Nucleus accumbens (tissue), 56 donors: ENCODE measurements at places on chromosomes 3 and 15.

GRCh38 chr3:133192363-133192945, 154.3 kb downstream of the TMEM108 start:
- no peak for DNase-seq

DNA sequence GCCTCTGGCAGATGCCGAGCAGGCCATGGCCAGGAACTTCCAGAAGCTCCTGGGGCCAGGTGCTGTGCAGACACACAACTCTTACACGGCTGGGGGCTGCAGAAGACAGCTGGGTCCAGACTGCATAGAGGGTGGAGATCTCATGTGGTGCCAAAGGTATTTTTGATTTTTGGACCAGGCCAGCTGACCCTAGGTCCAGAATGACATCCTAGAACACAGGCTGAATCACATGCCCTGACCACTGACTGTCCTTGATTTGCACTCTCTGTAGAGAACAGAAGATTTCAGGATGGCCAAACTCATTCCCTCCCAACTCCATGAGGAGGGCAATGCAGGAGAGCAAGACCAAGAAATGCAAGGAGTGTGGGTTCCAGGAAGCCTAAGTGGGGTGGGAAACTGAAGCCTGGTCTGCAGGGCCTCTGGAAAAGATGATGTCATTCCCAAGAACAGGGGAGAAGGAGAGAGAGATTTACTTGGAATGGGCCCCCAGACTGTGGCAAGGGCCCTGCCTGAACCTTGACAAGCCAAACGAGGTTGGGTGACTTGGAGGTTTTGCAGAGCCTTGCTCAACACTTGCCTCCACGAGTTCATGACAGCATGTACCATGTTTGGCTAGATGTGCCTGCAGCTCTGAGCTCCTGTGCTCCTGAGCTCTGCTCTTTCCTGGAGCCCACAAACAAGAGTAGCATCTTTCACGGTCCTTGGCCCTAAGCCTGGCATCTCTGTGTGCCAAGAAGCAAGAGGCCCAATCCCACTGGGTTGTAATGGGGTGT, 38.5 kb upstream of the CTSH start:
- DNase-seq = no peak

GRCh38 chr15:56244038-56244810, 545 bp upstream of the RFX7 start:
- peak; percentile 43 for DNase-seq

DNA sequence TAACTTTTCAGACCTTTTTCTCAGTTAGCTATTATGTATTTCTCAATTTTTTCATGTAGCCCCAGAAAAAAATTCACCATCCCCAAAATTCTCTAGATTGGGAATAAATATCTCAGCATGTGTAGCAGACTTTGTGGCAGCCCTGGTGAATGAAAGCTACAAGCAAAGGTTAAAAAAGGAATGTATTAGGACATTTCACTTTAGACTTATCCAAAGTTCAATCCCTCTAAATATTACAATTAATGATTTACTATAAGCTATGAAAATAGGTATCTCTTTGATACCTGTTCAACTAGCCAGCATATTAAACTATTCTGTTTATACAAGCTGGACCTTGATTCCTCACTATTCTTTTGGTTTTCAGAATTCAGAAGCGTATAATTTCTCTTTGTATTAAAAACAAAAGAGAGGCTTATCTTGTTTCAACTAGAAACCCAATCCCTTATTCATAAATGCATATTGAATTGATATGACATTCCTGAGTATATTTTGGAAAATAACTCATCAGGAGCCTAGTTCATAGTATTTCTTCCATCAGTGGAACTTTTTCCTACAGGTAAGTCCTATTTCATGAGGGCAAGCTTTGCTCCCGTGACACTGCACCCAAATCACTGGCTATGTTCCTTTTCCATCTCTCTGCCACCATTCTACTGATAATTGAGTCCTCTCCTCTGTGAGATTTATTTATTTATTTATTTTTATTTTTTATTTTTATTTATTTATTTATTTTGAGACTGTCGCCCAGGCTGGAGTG, 38.0 kb downstream of the WDR72 start:
- DNase-seq = no peak

DNA sequence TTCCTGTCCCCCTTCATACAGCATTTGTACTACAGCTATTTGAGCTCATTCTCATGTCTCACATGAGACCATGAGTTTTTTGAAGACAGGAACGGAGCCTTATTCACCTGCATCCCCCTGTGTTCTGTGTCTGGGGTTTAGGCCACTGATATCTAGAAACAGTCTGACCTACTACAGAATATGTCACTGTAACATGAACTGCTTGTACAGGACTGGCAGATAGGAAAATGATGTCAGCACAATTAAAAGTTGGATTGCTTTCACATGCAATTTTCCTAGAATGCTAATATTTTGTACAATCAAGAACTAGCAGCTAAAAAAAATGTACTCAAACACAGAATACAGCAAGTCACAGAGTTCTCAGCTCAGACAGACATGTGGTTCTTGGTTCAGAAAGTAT, 90.8 kb upstream of the FGF12 start:
- DNase-seq = no peak

DNA sequence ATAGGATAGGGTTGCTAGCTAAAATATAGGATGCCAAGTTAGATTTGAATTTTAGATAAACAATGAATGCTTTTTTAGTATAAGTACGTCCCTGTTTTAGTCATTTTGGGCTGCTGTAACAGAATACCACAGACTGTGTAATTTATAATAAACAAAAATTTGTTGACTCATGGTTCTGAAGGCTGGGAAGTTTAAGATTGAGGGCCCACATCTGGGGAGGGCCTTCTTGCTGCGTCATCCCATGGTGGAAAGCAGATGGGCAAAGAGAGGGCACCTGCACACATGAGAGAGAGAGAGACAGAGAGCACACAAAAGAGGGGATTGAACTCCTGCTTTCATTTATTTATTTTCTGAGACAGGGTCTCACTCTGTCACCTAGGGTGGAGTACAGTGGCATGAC, 246.5 kb downstream of the EPHB1 start:
- DNase-seq = no peak

DNA sequence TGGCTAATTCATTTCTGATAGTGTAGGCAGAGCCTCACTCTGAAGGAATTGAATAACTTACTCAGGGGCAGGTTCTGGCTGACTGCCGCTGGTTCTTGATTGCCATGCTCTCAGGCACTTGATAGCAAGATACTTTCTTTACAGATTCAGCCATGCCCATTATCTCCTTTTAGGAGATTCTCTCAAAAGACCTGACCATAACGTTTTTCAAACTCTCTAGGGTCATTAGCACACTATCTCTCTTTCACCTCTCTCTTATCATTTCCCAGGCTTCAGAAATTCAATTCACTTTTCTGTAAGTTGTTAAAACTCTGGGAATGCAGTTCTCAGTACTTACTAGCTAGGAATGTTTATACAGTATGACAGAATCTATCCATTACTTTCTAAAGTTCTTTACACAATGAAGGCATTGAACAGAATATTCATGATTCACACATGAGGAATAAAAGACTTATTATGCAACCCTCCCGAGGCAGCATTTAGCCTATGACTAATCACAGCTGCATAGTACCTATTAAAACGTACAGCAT, 850.3 kb upstream of the CADM2 start:
- no peak for DNase-seq

- DNase-seq = no peak
Observed at GRCh38 chr3:54822206-54822605, 105.7 kb downstream of the LRTM1 start.

- DNase-seq = no peak
Observed at GRCh38 chr15:90020021-90020735, 19.1 kb downstream of the ZNF710 start.

DNA sequence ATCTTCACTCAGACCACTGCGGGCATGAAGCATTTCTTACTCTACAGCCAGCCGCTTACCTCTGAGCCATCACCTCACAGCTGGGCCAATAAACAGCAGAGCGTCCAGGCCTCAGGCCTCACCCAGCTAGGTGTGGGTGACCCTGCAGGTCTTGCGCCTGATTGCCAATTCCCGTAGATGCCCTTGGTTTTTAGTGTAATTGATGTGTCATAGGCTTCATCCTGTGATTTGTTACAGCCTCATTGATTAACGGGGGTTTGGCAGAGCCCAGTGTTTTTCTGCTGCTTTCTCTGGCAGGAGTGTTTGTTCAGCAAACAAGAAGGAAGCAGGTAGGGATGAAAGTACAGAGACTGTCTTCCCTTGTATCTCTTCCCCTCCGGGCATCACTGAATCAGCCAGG, 49.6 kb upstream of the BNIP2 start:
- DNase-seq = no peak

DNA sequence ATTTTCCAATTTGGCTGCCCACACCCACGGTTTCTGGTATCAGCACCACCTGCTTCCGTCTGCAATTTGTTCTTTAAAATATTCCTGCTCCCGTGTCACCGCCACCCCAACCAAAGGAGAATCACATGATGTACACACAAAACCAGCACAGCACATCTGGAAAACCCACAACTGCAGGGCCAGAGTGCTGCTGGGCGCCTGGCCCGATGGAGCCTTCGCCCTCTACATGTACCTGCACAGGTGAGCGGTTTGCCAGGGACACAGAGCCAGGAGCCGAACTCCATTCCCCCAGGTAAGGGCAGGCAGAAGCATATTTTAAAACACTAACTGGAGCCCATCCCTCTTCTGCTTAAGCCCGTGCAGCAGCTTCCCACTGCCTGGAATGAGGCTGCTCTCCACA, 75.6 kb downstream of the ADAMTS17 start:
- no peak for DNase-seq

- no peak for DNase-seq
Observed at GRCh38 chr3:149058602-149059001, 27.7 kb downstream of the HLTF start.
